ENCODE measurements at places on chromosomes 12 and 14.

DNA sequence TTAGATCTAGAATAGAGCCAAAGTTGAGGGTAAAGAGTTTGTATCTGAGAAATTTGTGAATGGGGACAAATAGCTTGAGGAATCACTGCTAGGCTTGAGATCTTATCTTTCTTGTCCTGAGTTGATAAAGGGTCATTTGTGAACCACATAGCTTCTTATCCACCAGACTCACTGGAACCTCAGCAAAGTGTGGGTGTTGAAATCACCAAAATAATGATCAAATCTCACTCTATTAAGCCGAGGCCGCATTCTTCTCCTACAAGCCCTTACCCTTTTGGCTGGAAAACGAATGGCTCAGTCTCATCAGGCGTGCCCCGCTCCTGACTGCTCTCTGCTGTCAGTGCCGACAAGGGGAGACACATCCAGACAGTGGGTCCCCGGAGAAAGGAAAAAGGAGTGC, 240.6 kb downstream of the EGLN3 start:
- DNase-seq = no peak

DNA sequence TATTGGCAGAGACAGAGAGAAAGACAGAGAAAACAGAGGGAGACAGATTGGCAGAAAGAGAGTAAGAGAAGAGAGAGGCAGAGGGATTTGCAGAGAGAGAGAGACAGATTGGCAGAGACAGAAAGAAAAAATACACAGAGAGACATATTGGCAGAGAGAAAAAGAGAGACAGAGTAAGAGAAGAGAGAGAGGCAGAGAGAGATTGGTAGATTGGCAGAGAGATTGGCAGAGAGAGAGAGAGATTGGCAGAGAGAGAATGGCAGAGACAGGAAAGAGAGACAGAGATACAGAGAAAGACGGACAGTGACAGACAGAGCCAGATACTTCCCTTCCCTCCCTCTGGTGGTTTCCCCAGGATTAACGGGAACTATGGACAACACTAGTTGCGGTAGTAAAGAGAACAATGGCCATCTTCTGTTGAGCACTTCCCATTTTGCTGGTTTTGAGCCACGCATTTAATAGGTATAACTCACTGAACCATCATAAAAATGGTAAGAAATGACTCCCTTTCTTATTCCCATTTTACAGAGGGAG, 2.6 kb upstream of the NOS1 start:
- DNase-seq = no peak

GRCh38 chr14:38774162-38774561, 328.9 kb downstream of the SEC23A start:
- DNase-seq = no peak

- DNase-seq = peak; percentile 90
Observed at GRCh38 chr12:31574803-31575575, 15.9 kb downstream of the DENND5B start.

- peak; percentile 74 for DNase-seq
Observed at GRCh38 chr14:60184146-60184904, 19.1 kb upstream of the DHRS7 start.

GRCh38 chr14:90159146-90159545, 97.2 kb upstream of the PSMC1 start:
- no peak for DNase-seq

DNA sequence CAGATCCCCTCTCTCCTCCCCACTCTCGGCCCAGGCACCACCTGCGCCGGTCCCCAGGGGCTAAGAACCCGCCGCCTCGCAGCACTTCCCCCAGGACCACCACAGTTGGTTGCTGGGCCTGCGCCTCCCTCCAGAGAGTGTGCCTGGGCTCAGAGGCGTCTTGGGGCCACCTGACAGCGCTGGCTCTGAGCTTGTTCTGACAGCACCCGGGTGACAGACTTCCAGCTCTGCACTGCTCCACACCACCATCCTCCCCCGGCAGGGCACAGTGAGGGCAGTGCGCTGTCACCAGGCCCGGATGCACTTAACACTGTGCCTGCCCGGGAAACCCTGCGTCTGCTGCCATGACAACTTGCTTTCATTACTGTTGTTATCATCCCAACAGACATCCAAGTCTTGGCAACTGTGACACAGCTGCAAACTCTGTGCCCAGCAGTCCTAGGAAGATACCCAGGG, 6.6 kb downstream of the BRF1 start:
- DNase-seq = peak; percentile 89

DNA sequence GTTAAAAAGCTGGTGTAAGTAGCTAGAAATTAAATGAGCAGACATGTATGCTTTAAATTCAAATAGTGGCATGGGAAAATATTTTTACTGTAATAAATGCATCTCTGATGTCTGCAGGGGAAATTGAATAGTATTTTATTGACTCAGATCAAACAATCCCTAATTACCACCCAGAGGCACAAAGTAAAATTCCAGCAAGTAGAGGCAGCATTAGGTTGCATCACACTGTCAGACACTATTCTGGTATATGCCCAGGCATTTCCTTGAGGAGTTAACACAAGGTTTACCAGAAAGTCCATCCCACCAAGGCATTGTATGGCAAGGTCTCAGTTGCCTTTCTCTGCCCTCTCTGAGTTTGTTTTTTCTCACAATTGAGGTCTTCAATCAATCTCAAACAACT, 201.6 kb upstream of the KITLG start:
- DNase-seq = no peak

DNA sequence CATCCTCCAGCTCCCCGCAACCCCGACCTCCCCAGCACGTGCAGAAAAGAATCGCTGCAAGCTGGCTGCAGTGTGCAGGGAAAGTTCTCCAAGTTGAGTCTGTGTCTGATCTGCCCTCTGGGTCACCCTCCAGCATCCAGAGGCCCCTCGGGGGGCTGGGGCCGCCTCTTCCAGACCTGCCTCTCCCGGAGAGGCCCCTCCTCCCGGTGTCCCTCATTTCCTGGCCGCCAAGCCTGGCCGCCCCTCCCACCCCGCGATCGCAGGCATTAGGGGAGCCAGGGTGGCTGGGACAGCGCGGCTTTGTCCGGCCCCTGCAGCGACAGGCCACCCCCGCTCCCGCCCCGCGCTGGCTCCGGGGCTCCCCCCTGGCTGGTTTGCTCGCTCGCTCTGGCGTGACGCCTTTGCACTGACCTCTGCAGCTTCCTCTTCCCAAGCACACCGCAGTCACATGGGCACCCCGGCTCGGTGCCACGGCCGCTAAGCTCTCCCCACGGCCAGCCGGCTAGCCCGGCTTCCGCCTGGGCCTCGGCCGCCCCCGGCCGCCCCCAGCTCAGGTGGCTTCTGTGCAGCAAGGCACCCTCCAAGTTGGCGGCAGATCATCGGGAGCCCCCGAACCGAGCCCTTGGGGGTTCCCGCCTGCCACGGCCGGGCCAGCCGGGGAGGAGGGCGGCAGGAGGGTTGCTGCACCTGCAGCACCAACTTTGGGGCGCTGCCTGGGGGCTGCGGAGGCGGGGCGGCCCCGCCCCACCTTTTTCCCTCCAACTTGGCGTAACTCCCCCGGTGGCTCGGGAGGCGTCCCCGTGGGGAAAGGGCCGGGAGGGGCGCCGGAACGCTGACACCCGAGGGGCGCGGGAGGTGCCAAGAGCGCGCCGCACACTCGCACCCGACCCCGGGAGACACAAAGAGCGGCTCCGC, 43.7 kb downstream of the KDM2B start:
- peak; percentile 74 for DNase-seq
